ENCODE measurements at places on chromosomes 12 and 14.

DNA sequence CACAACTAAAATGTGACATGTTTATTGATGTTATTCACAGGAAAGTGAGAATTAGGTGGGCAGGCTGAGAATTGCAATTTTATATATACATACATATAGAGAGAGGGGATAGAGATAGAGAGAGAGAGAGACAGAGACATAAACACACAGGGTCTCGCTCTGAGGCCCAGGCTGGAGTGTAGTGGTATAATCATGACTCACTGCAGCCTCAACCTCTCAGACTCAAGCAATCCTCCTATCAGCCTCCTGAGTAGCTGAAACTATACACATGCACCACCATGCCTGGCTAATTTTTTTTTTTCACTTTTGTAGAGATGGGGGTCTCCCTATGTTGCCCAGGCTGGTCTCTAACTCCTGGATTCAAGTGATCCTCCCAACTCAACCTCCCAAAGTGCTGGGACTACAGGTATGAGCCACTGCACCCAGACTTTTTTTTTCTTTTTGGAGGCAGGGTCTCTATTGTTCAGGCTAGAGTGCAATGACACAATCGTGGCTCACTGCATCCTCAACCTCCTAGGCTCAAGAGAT is 49.1 kb downstream of the R3HDM2 start:
- DNase-seq: no peak

DNA sequence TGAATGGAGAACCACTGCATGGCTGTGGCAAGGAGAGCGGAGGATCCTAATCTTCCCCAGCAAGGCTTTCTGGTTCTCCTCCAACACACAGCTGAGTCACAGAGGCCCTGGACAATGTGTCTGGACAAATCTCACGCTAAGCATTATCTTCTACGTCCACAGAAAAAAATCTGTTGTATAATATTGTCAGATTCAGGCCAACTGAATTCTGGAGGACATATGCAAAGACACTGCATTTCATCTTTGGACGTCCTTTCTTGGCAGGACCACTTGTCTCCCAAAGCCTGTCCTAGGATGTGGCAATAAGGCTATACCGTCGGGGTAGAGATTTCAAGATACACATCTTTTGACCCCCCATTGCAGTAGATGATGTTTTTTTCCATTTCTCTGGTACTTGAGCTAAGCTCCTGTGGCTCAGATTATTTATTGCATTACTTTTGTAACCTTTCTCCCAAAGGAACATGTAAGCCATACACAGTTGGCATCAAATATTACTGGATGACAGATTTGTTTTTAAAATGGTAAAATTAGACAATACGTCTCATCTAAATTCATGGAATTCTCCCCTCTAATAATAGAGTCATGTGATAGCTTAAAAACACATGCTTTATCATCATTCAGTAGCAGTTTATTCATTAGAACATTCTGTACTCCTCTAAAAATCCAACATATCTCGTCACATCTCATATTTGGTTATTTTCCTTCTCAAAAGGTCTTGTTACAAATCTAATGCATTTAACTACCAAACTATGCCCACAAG is 19.4 kb downstream of the LMO3 start:
- no peak for DNase-seq

DNA sequence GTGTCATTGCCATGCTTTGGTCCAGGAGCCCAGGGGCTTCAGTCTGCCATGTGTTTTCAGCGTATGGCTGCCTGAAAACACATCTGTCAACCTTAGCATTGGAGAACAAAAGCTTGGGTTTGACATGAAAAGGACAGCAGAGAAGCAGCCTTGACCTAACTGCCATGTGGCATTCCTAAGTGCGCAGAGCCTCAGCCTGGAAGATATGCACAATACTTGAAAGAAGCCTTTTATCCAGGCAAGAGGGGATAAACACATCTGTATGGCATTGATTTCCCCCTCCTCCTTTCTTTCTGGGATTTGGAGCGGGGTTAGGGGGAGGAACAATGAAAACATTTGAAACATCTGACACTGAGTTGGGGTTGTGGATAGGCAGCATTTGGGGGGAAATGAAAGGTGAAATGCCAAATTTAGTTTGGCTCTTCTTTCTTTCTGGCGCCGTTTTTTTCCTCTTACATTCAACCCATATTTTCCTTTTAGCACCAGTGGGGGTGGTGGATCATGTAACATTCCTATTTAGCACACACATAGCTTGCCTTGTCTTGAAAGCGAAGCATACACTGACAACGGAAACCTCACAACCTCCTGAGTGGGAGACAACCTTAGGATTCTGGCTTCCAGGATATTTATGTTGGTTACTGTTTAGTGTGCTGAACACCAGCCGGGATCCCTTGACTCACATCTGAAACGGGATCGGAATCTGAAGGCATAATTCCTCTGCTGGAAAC is 177.0 kb downstream of the C12orf75 start:
- DNase-seq: peak; percentile 88

DNA sequence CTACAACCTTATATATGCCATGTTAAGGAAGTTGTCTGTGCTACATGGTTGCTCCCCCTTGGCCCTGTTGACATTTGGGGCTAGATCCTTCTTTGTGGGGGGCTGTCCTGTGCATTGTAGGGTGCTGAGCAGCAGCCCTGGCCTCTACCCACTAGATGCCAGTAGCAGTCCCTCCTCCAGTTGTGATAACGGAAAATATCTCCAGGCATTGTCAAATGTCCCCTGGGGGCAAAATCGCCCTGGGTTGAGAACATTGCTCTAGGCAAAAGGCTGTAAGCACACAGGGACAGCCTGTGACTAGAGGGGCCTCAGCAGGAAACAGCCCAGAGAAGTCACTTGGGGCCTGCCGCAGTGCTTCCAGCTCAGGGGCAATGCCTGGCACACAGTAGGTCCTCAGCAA is 1100.3 kb downstream of the BCL11B start:
- DNase-seq: no peak

- no peak for DNase-seq
Observed at GRCh38 chr14:60768602-60769001, 34.0 kb downstream of the MNAT1 start.

DNA sequence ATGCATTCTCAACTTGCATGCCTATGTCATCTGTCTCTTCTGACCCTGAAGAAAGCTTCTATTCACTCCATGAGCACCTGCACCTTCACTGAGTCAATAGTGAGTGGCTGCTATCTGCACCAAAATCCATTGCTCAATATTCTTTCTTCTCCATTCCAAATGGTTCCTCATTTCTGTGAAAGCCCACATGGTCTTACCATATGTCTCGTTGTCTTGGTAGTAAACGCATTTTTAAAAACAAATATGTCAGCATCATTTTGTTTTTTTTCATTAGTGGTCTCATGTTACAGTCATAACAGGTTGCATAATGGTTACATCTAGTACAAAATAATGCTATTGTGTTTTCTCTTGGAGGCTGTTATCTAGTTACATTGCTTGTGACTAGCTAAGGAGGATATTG is 106.9 kb upstream of the CPM start:
- no peak for DNase-seq

DNA sequence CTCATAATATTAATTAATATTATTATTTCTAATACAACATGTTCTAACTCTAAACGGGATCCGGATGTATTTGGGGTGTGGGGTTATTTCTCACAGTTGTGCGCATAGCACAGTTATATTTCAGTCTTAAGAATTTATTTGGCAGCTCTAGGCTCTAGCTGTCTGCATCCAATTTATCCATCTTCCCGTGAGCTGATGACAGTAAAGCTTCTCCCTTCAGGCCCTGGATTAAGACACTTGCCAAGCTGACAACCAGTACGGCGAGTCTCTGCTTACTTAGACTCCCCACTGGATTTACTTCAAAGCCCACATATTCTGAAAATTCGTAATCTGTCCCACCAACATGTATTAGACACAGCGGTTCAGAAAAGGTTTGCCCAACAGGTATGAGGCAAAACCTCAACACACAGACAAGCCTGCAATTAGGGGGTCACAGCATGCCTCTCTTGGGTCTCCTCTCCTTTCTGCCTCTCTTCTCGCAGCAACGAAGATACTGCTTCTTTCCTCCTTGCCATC is 232.9 kb upstream of the TMTC1 start:
- peak; percentile 47 for DNase-seq

GRCh38 chr12:63882844-63883243 is 38.3 kb downstream of the SRGAP1 start:
- no peak for DNase-seq

DNA sequence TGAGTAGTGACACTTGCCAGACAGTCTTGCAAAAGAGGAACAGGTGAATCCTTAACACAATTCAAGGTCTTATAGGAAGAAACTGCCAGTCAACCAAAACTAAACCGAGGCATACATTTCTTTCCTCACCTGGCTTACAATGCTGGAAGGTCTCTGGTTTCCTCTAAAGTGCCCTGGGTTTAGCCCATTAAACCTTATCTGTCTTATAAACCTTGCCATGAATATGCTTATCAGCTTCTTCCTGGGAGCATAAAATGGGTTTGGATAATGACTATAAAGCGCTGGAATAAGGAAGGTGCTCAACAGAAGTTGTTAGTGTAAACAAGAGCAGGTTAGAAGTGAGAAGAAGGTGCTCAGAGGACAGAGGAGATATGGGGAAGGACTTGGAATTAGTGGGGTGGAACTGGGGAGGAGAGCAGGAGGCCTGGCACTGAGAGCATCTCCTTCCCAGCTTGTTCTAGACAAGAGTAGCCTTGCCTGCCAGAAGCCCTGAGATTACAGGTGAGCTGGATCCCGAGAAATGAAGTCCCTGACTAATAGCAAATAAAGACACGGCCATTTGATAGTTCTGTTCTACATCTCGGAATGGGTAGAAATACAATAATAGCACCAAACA is 14.1 kb upstream of the GPRC5A start:
- no peak for DNase-seq

DNA sequence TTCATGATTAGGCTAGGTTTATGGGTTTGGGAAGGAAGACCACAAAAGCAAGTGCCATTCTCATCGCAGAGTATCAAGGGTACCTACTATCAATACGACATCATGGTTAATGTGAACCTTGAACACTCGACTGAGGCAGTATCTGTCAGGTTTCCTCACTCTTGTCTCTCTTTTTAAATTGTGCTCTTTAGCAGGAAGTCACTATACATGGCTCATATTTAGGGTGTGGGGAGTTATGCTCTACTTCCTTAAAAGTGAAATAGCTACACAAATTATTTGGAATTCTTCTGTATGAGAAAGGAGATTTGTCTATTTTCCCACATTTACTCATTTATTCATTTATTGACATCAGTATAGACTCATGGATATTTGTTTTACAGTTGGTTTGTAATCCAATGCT is 5.9 kb upstream of the CLEC4E start:
- DNase-seq: no peak

GRCh38 chr14:52251724-52252123 is 15.8 kb upstream of the PTGDR start:
- no peak for DNase-seq

DNA sequence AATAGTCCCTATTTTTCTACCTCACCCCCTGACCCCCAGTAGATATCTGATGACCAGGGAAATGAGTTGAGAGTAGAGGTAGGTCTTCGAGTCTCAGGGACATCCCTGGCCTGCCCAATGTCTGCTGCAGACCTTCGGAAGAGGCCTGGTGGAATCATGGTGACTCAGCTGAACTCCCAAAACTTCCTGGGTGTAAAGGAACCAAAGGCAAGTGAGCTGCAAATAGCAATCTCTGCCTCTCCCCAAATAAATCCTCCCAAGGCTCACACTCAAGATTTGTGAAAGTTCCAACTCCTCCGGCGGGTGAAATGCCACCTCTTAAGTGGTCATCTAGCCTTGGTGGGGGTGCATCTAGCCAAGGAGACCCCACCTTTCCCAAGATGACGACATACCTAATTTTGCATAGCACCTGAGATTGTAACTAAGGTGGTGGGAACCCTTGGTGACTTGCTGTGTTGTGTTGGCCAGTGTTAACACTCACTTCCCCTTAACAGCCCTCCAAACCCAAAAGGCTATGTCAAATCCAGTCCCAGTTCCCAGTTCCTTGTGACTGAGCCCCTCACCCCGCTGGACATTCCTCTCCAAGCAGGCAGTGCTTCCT is 6.3 kb downstream of the ZFP36L1 start:
- DNase-seq: no peak

DNA sequence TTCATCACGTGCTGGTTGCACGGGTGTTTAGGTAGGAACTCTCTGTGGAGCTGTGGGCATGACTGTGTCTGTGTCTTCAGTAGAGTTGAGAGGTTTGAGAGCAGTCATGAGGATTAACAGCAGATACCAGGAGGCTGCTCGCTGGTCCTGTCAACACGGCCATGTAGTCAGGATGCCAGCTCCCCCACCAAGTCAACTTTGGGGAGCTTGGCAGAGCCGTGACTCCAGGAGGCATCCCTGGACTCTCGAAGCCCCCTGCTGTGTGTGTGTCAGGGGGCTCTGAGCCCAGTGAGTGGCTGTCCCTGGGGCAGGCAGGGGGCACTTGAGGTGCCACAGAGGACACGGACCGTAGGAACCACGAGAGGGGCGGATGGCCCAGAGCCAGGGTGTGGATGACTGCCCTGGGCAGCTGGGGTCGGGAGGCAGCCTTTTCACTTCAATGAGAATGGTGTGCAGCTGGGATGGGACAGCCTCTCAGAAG is 7.2 kb upstream of the GPR132 start:
- DNase-seq: no peak

DNA sequence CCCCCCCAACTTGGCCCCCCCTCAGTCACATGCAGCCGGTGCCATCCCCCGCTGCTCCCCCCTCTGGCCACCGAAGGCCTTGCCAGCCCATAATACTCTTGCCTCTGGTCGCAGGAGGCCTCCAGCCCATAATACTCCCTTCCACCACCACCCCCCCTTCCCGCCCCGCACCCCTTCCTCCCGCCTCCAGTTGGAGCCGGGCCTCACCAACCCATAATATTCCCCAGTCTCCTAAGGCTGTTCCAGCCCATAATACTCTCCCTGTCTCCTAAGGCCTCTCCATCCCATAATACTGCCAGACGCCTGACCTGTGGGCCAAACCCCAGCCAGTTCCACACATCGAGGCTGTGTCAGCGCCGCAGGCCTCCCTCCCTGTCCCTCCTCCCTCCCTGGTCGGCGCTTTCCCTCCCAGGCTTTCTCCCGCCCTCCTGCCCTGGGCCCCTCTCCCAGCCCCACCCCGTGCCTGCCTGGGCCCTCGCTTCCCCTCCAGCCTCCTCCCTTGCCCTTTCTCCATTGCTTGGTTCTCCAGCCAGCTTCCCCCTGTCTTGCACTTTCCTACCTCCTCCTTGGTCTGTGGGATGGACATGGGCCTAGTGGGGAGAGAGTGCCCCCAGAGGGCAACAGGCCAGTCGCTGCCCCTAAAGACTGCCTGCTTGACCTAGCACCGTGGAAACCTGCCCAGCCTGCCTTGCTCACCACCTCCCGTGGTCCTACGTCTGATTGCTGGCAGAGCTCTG is 6.8 kb upstream of the CHD4 start:
- DNase-seq: peak; percentile 96
